ENCODE measurements at places on chromosomes 5 and 9.

- no peak for DNase-seq
Observed at GRCh38 chr5:140258873-140259272, 44.0 kb downstream of the PFDN1 start.

GRCh38 chr5:143313298-143313852 is 90.1 kb downstream of the NR3C1 start:
- no peak for DNase-seq

GRCh38 chr5:176662371-176663333 is 15.4 kb downstream of the TSPAN17 start:
- no peak for DNase-seq

GRCh38 chr9:131554843-131555351 is 9.6 kb downstream of the PRRT1B start:
- no peak for DNase-seq

GRCh38 chr9:36141288-36141687 is 4.8 kb downstream of the GLIPR2 start:
- no peak for DNase-seq

DNA sequence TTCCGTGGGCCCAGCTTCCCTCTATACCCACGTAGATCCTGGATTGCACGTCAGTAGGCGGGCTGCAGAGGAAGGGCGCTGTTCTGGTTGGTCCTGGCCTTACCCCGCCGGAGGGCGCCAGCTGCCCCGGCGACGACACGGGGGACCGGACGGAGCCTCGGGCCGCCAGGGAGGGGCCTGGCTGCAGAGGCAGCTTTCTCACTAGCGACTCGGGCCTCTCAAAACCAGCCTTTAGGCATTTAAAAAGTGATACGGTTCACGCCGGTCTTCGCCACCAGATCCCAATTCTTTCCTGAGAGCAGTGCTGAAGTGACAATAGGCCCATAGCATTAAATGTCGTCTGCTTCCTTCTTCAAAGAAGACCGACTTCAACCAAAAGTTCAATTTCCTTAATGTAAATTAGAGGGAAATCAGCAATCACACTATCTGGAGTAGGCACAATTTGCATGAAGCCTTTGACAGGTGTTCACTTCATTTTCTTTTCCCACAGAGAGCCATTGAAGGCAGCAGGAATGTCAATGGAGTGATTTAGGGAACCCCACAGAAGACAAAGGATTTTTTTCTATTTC is 17.6 kb upstream of the UBE2D2 start:
- DNase-seq = no peak

DNA sequence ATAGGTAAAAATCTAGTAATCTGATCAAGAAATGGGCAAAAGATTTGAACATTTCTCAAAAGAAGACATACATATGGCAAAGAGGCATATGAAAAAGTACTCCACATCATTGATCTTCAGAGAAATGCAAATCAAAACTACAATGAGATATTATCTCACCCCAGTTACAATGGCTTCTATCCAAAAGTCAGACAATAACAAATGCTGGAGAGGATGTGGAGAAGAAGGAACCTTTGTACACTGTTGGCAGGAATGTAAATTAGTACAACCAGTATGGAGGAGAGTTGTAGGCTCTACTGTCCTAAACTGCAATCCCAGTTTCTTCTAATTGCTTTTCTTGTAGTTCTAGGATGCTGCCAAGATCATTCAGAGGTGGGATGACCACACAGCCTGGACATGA is 193.5 kb upstream of the RFX3 start:
- DNase-seq = no peak

- DNase-seq = no peak
Observed at GRCh38 chr9:16744394-16744793, 126.1 kb downstream of the BNC2 start.

DNA sequence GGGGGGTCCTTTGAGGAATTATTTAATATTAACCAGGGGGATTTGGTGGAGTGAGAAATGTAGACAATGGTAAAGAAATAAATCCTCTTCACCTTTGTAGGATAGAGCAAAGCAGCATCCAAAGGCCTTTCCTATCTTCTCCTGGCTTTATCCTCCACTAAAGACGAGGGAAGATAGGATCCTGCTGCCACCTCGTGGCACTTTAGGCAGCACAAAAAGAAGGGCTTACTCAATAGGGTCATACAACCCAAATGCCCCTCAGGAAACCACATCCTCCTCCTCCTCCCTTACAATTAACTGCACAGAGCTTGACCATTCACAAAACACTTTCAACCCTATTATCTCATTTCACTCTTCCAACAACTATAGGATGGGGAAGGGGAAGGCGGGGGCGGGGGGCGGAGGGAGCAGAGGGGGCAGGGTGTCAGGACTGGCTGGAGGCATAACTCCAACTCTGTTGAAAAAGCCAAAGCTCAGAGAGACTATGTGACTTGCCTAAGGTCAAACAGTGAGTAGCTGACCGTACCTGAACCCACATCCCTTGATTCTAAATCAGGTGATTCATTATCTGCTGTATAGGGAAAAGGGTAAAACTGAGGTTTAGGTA is 45.4 kb upstream of the MYOT start:
- DNase-seq = no peak

- DNase-seq = no peak
Observed at GRCh38 chr5:166102947-166103346, 2188.5 kb upstream of the WWC1 start.

DNA sequence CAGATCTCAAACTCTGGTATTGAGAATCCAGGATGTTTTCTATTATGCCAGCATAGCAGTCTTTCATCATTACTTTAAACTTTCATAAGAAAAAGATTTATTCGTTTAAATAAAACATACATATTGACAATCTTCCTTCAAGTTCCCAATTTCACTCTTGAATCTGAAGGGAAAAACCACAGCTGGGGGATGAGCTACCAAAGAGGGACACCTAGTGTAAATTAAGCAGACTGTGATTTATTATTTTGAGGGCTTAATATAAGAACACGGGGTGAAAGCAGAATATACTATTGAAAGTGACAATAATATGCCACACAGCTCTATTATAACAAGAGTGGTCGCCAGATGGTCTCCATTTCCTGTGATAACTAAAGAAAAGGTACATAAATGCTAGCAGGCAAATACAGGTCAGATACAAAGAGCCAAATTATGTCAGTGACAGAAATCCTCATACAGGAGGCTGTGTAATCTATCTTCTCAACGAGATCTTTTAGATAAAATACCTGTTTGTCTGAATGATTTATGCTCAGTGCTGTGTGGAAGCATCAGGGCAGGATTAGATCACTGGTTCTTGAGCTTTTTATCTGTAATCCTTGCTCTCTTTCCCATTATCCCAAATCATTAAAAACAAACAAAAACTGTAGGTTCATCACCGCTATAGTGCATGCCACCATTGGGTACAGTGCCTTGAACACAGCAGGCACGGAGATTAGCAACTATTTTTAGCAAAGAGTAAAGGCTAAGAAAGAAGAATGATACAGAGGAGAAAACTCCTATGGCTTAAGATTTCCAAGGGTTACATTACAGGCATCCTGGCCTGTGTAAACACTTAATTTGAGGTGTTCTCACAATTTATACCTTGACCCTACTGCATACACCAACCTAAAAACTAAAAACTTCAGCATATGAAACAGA is 116.6 kb downstream of the DROSHA start:
- DNase-seq = no peak

- DNase-seq = no peak
Observed at GRCh38 chr5:142474431-142475094, 149.7 kb upstream of the SPRY4 start.

Measured in stimulated activated CD4-positive, alpha-beta T cell treated with anti-CD3 and anti-CD28 coated beads, Interleukin-1b, Interleukin-23, amount 100 ng/mL, for 1 hour (primary cell).